ENCODE measurements at places on chromosomes 2 and 18.
A peak's percentile ranks its signal among the peaks of the same experiment; 100 is the strongest.

DNA sequence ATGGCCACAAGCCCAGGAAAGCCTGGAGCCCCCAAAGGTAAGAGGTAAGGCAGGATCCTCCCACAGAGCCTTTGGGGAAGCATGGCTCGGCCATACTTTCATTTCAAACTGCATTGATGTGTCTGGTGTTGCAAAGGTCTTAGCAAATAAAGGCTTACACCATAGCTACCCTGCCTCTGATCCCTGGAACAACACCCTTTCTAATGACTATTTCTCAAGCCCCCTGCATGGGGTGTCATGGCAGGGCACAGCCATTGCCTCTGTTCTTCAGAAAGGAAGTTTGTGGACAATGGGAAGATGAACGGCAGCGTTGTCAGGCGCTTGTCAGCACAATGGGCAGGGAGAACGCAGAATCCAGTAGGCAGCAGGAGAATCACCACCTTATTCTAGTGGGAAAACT lies 435.0 kb upstream of the SMIM21 start:
- no peak overlapping the region for H3K4me3 ChIP-seq
- no peaks in the 10 kb centered on the region for H3K4me1 ChIP-seq
- DNase-seq, result no peak
- no peaks in the 10 kb centered on the region for H3K36me3 ChIP-seq
- H3K27ac ChIP-seq, result no peak overlapping the region
- peaks cover 25% of the 10 kb centered on the region for H3K27me3 ChIP-seq

GRCh38 chr2:63649829-63650228 lies 61.1 kb downstream of the MDH1 start:
- no peak overlapping the region for H3K4me3 ChIP-seq
- no peak overlapping the region for H3K27ac ChIP-seq
- H3K4me1 ChIP-seq, result no peaks in the 10 kb centered on the region

DNA sequence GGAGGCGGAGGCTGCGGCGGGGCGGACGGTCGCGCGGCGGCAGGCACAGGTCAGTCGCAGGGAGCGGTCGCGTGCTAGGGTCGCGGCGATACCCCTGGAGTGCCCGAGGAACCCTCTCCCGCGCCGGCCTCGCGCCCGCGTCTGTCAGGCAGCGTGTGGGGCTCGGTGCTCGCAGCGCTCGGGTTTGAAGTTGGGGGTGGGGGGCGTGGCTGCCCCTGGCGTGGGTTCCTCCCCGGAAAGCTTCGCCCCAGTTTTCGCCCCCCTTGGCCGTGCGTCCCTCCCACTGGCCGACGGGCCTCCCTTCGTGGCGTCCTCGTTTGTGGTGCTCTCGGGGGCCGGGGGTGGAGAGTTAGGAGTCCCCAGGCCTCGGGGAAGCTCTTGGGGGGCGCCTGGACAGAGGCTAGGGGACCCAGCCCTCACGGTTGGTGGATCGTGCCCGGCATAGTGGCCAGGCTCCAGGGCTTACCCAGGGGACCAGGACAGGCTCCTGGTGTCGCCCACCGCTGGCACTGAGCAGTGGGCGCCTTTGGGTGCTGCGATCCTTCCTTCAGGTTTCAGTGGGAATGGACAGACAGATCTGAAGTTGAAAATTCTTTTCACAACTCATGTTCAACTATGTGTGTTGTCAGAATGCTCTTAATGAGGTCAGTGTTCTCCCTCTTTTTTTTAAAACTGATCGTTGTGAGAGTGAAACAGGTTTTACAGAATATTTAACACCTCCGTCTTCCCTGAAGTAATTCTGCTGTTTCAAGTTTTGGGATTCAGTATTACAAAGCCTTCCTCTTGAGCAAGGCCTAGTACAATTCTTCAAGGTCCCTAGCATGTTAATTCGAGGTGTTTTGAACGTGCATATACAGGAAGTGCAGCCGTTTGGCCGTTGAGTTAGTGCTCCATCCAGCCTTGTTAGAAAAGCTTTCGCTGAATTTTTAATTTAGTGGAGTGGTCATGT lies 604 bp downstream of the RALBP1 start:
- H3K4me3 ChIP-seq, result peak overlapping the region; percentile 99
- peaks cover 29% of the 10 kb centered on the region for H3K4me1 ChIP-seq
- H3K27me3 ChIP-seq, result peaks cover 16% of the 10 kb centered on the region

DNA sequence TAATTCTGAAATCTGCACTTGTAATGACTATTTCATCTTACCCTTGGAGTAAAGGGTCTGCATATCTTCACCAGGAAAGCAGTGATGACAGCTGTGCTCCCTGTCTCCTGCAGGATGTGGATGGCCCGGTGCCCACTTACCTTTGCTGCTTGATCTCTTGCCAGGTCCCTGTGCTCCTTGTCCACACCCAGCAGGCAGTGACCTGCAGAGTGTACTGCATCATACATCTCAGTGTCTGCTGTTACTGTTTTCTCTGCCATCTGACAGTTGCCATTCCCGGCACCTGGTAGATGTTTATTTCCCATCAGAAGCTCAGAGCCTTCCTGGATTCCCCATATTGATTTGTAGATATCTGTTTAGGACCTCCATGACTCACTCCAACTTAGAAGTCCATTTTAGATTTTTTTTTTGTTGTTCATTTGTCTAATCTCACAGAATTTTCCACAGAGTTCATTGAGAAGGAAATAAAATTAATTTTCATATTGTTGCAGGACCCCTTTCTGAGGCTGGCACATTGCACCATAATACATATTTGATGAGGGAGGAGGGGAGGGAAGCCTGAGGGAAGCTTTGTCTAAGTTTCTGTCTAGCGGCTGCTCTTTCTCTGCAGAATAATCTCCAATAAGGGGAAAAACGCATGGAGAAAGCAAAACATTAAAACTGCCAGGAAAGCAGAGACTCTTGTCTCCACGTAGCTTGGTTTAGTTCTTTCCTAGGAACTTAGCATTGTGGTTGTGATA lies 697.5 kb upstream of the RAB6C start:
- DNase-seq, result no peak
- no peaks in the 10 kb centered on the region for H3K4me1 ChIP-seq
- H3K36me3 ChIP-seq, result no peaks in the 10 kb centered on the region
- H3K27ac ChIP-seq, result no peak overlapping the region

- H3K4me1 ChIP-seq, result no peaks in the 10 kb centered on the region
- no peak overlapping the region for H3K4me3 ChIP-seq
- DNase-seq, result no peak
- no peaks in the 10 kb centered on the region for H3K36me3 ChIP-seq
- no peak overlapping the region for H3K27ac ChIP-seq
- peaks cover 10% of the 10 kb centered on the region for H3K27me3 ChIP-seq
These were observed 123.9 kb upstream of the FAM136A start for GRCh38 chr2:70425682-70426301.

DNA sequence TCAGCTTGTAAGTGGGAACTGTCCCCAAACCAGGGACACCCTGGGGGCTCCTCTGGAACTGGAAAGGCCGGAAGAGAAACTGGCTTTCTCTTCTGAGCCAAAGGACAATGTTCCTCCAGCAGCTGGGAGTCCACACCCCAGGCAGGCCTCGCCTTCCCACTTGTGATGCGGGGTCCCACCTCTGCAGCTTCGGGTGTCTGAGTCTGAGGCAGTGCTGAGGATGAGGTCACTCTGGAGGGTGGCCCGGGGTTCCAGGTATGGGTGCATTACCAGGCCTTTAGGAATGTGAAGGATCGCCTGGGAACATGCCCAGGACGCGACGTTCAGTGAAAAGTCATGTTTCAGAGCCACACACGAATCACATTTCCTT lies 18.2 kb upstream of the BOK start:
- H3K36me3 ChIP-seq, result no peaks in the 10 kb centered on the region
- no peaks in the 10 kb centered on the region for H3K4me1 ChIP-seq
- peak overlapping the region; percentile 72 for H3K4me3 ChIP-seq
- H3K27me3 ChIP-seq, result peaks cover 37% of the 10 kb centered on the region
- H3K27ac ChIP-seq, result no peak overlapping the region

GRCh38 chr2:193496786-193497185 lies 1302.1 kb upstream of the TMEFF2 start:
- DNase-seq, result no peak
- H3K27me3 ChIP-seq, result no peaks in the 10 kb centered on the region
- no peak overlapping the region for H3K4me3 ChIP-seq
- no peaks in the 10 kb centered on the region for H3K4me1 ChIP-seq
- H3K36me3 ChIP-seq, result no peaks in the 10 kb centered on the region

DNA sequence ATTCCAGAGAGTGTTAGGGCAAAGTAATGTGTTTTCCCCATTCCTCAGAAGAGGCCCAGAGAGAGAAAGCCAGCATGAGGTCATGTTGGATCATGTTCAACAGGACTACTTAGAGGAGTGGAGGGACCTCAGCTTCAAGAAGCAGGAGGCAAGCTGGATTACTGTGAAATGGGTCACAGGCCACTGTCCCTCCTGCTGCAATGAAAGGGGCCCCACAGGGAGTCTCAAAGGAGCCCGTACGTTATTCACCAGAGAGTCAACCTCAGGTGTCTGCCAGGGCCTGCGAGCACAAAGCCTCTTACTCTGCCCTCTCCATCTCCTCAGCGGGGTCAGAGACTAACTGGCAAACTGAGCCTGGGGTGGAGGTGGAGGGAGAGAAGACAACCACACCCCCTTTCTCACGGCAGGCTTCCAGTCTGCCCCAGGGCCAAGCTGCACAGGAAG lies 27.2 kb upstream of the ACYP2 start:
- no peak for DNase-seq
- no peaks in the 10 kb centered on the region for H3K36me3 ChIP-seq
- H3K4me3 ChIP-seq, result no peak overlapping the region
- peaks cover 23% of the 10 kb centered on the region for H3K4me1 ChIP-seq
- no peaks in the 10 kb centered on the region for H3K27me3 ChIP-seq
- H3K27ac ChIP-seq, result no peak overlapping the region

- no peaks in the 10 kb centered on the region for H3K36me3 ChIP-seq
- H3K4me1 ChIP-seq, result no peaks in the 10 kb centered on the region
- no peak overlapping the region for H3K27ac ChIP-seq
- no peaks in the 10 kb centered on the region for H3K27me3 ChIP-seq
- no peak for DNase-seq
- no peak overlapping the region for H3K4me3 ChIP-seq
These were observed 98.0 kb downstream of the CCDC138 start for GRCh38 chr2:108884619-108885018.

GRCh38 chr2:119028327-119029174 lies 86.6 kb downstream of the MARCO start:
- no peaks in the 10 kb centered on the region for H3K4me1 ChIP-seq
- H3K27ac ChIP-seq, result no peak overlapping the region
- H3K27me3 ChIP-seq, result peaks cover 42% of the 10 kb centered on the region
- no peak for DNase-seq
- H3K36me3 ChIP-seq, result peaks cover 2% of the 10 kb centered on the region
- H3K4me3 ChIP-seq, result no peak overlapping the region

- H3K27me3 ChIP-seq, result no peaks in the 10 kb centered on the region
- no peak overlapping the region for H3K4me3 ChIP-seq
- H3K4me1 ChIP-seq, result no peaks in the 10 kb centered on the region
These were observed 52.3 kb downstream of the RAB27B start for GRCh38 chr18:54880395-54881105.

- no peaks in the 10 kb centered on the region for H3K27me3 ChIP-seq
- H3K4me3 ChIP-seq, result no peak overlapping the region
- DNase-seq, result no peak
- H3K4me1 ChIP-seq, result peaks cover 2% of the 10 kb centered on the region
- H3K36me3 ChIP-seq, result no peaks in the 10 kb centered on the region
These were observed 482.7 kb upstream of the POU3F3 start for GRCh38 chr2:104371087-104371781.

Data from T-helper 17 cell (primary cell).